ENCODE measurements at places on chromosomes 4 and X.

GRCh38 chr4:134632056-134632455 lies 430.5 kb upstream of the PABPC4L start:
- DNase-seq: peak; percentile 38

- DNase-seq: peak; percentile 65
These were observed 34.6 kb upstream of the PRRG1 start for GRCh38 chrX:37314531-37314930.

GRCh38 chr4:113461281-113461680 lies 300.3 kb downstream of the CAMK2D start:
- no peak for DNase-seq

GRCh38 chr4:177131736-177132135 lies 177.9 kb upstream of the NEIL3 start:
- DNase-seq: peak; percentile 7

GRCh38 chr4:113849771-113850170 lies 88.2 kb upstream of the CAMK2D start:
- DNase-seq: no peak
